NCI-H1417 (cell line): ENCODE measurements at places on chromosomes 11 and 22.

GRCh38 chr11:19116276-19116970, 545 bp upstream of the ZDHHC13 start:
- no peak for DNase-seq

- DNase-seq = no peak
These were observed 66.9 kb downstream of the KCNQ1 start for GRCh38 chr11:2511421-2512369.

GRCh38 chr11:32343325-32344008, 91.9 kb downstream of the WT1 start:
- no peak for DNase-seq

DNA sequence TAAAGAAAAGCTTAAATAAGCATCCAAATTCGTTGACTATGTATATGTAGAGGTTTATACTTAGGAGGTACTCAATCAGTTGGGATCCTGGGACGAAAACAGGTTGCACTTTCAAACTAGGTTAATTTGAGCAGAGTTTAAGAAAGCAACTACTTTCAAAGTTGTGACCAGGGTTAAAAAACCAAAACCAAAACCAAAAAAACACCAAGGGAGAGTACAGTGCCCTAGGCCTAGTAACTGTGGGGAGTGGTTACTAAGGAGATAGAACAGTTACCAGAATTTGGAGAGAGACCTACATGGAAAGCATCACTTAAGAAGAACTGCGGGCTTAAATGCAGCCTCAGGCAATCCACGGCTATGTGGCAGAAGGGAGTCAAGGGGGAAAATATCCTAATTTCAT, 148.3 kb downstream of the JRKL start:
- DNase-seq = no peak

- DNase-seq = no peak
These were observed 508.0 kb downstream of the NELL1 start for GRCh38 chr11:21177379-21177778.
